Chondrocyte (in vitro differentiated cells): ENCODE measurements at places on chromosomes 4 and X.

- H3K27me3 ChIP-seq: no peaks in the 10 kb centered on the region
- H3K4me3 ChIP-seq: no peak overlapping the region
- H3K4me1 ChIP-seq: peaks cover 5% of the 10 kb centered on the region
- no peaks in the 10 kb centered on the region for H3K36me3 ChIP-seq
- DNase-seq: no peak
- H3K27ac ChIP-seq: no peak overlapping the region
These were observed 107.0 kb upstream of the OTUD4 start for GRCh38 chr4:145287351-145287750.

GRCh38 chr4:151581570-151581969 is 172.6 kb downstream of the FHIP1A start:
- H3K27me3 ChIP-seq: peaks cover 2% of the 10 kb centered on the region
- no peaks in the 10 kb centered on the region for H3K4me1 ChIP-seq

DNA sequence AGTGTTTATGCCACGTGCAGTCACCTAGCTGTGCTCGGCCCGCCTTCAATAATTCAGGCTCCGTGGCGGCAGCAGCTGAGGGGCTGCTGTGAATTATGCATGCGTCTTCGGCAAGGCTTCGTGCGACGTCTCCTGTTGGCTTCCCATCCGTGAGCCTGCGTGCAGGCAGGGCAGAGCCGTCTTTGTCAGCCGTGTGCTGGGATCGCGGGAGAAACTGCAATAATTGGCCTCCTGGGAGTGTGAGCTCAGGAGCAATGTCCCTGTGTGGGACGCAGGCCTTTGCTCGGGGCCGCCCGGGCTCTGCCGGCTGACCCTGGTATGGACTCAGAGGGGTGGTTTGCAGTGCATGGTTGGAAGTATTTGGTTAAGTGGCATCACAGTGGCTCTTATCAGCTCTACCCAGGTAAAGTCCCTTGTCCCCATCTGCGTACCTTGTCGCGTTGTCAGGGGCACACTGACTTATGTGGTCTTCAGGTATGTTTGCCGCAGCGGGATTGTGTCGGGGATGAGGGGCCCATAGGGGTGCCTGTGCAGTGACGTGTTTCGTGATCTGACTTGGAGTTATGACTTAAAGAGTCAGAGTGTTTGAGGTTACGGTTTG is 34.5 kb upstream of the HGFAC start:
- peak; percentile 54 for DNase-seq
- no peaks in the 10 kb centered on the region for H3K27me3 ChIP-seq
- no peak overlapping the region for H3K4me3 ChIP-seq
- H3K36me3 ChIP-seq: peaks cover 4% of the 10 kb centered on the region
- no peak overlapping the region for H3K27ac ChIP-seq

DNA sequence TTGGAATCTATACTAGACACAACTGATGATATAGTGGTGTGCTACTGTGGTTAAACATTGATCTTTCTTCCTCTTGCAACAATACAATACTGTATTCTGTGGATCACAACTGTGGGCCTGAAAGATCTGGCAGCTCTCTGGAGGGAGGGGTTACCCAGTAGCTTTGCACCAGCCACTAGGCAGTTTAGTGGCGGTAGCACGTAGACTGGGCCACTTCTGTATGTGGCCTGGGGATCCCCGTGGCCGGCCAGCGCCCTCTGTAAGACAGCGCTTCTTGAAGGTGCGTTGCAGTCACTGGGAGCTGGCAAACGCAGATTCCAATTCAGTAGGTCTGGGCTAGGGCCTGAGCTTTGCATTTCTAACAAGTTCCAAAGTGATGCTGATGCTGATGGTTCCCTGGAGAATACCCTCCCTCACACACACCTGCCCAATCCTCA is 168.6 kb downstream of the MGST2 start:
- H3K4me3 ChIP-seq: no peak overlapping the region
- H3K27me3 ChIP-seq: peaks cover 5% of the 10 kb centered on the region
- no peak for DNase-seq
- peaks cover 6% of the 10 kb centered on the region for H3K4me1 ChIP-seq
- H3K36me3 ChIP-seq: peaks cover 3% of the 10 kb centered on the region
- no peak overlapping the region for H3K27ac ChIP-seq

DNA sequence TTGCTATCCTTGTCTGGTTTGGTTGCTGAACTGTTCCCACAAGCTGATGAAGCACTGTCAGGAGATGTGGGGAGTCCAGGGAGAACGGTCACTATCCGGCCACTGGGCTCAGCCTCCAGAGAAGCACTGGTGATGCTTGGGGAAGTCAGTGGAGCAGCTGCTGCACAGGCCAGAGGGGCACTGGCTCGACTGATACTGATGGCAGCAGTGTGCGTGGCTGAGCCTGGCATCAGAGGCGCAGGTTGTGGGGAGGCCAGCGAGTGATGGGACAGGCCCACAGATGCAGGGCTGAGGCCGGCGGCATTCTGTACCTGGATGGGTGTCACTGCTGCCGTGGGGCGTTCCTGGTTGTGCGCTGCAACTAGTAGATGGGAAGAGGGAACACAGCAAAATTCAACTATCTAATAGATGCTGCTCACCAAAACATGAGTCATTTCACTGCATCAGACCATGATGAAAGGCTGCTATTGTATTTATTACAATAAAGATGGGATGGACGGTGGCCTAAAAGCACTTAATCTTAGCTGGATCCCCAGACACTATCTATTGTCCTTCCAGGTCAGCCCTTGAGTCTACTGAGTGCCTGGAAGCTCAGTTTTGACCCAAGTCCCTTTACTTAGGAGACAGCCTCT is 106.3 kb upstream of the CBR4 start:
- no peak overlapping the region for H3K4me3 ChIP-seq
- H3K36me3 ChIP-seq: peaks cover 28% of the 10 kb centered on the region
- peaks cover 41% of the 10 kb centered on the region for H3K4me1 ChIP-seq

DNA sequence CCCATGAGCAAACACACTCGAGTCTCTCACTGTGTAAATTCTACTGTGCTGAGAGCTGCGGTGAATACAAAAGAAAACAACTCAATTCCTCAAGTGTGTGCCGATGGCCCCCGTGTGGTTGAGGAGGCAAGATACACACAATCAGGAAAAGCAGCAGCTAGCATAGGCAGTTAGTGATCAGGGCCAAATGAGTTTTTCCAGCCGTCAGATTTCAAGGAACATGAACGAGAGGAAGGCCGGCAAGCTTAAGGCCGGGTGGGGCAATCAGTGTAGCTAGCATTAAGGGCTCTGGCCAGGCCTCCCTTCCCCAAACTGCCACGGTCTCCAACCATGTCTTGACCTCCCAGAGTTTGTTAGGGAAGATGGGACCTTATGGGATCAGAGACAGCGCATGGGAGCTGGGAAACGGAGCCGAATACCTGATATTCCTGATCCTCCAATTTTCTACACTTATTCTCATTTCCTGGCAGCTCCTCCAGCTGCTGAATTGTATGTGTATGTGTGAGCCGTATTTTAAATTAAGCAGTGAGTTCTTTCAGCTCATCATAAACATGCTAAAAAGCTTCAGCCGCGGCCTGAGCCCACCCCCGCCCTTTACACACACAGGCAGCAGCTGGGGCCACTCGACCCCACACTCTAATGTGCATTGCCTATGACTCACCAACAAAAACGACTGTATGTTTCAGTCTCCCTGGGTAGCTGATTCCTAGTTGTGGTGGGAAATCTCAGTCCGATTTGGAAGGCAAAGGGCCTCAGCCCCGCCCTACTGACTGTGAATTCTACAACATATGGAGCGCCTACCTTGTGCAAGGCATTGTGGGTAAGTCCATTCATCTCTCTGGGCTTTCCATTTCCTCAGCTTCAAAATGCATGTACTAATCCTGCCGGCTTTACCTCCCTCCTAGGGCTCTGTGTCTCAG is 59.9 kb downstream of the RTL9 start:
- no peaks in the 10 kb centered on the region for H3K36me3 ChIP-seq
- H3K27ac ChIP-seq: peak overlapping the region; percentile 73
- peaks cover 41% of the 10 kb centered on the region for H3K4me1 ChIP-seq
- no peak for DNase-seq
- H3K27me3 ChIP-seq: no peaks in the 10 kb centered on the region
- peak overlapping the region; percentile 7 for H3K4me3 ChIP-seq

DNA sequence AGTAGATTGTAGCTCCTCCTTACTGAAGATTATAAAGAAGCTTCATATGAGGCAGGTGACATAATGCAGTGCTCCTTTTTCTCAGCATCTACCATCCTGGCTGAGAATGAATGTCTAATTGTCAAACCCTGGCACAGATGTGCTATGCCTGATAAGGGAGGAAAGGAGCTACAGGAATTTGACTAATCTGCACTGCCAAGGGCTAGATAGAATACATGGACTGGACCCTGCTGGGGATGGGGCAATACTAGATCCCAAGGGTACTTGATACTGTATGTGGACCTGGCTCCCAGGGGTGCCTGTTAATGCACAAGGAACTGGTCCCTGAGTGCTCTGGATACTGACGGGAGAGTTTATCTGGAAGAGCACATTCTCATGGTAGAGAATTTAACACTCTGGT is 362.2 kb upstream of the EMCN start:
- peaks cover 3% of the 10 kb centered on the region for H3K36me3 ChIP-seq
- no peak for DNase-seq
- peaks cover 3% of the 10 kb centered on the region for H3K4me1 ChIP-seq
- no peak overlapping the region for H3K4me3 ChIP-seq
- H3K27ac ChIP-seq: no peak overlapping the region
- peaks cover 7% of the 10 kb centered on the region for H3K27me3 ChIP-seq

DNA sequence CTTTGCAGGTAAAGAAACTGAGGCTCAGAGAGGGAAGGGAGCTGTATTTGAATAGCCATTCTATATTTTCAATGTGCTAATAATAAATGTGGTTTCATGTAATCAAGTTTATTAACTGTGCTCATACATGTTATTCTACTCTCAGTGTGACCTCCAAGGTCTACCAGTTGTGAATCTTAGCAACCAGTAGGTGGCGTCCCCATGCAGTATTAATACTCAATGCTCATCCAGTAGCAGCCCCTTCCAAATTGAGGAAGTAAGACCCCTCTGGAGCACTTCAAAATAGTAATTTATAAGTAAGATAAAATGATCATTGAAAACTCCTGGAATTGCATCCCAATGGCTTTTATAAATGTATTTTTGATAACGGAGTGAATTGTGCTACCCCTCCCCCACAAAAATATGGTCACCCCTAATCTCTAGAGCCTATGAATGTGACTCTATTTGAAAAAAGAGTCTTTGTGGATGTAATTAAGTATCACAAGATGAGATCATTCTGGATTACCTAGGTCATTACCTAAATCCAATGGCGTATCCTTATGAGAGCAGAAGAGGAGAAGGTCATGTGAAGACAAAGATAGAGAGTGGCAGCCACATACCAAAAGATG is 20.4 kb upstream of the SEPSECS start:
- no peak for DNase-seq
- no peak overlapping the region for H3K27ac ChIP-seq
- no peak overlapping the region for H3K4me3 ChIP-seq

GRCh38 chr4:128228845-128229795 is 58.5 kb downstream of the PGRMC2 start:
- no peaks in the 10 kb centered on the region for H3K27me3 ChIP-seq
- H3K4me3 ChIP-seq: no peak overlapping the region
- peak overlapping the region; percentile 81 for H3K27ac ChIP-seq
- H3K4me1 ChIP-seq: peaks cover 51% of the 10 kb centered on the region
- H3K36me3 ChIP-seq: peaks cover 1% of the 10 kb centered on the region

- H3K4me1 ChIP-seq: peaks cover 41% of the 10 kb centered on the region
- H3K36me3 ChIP-seq: peaks cover 2% of the 10 kb centered on the region
These were observed 961 bp upstream of the NOCT start for GRCh38 chr4:139014371-139015268.
